ENCODE measurements at places on chromosomes 6 and 20. TPM values are rescaled to one million over a fixed set of nuclear protein-coding genes. Genes with fewer than 3 reads are reported as not detected.

Gene SLC22A3
- total RNA-seq, result not detected

Gene PSMG4
- 21.5 TPM for total RNA-seq

Gene ZBTB12
- 1.3 TPM for total RNA-seq

Gene LY6G6F
- total RNA-seq, result not detected

Gene HDGFL1
- not detected for total RNA-seq

Gene MAN1A1
- 10.5 TPM for total RNA-seq

Gene DEFB124
- not detected for total RNA-seq

Gene MOXD1
- total RNA-seq, result not detected

Gene ULBP3
- 1.0 TPM for total RNA-seq

Gene MYL9
- 0.25 TPM for total RNA-seq

Gene SGK2
- total RNA-seq, result 0.40 TPM

Gene FERMT1
- not detected for total RNA-seq

Gene DEFB132
- total RNA-seq, result not detected

Gene RAET1L
- total RNA-seq, result not detected

Gene SIGLEC1
- total RNA-seq, result not detected

Gene PLN
- total RNA-seq, result not detected

Gene ZC3H12D
- 10.7 TPM for total RNA-seq
